Activated T-helper 1 cell treated with Interleukin-2 at 50 U/mL for 16 hours (primary cell): ENCODE measurements at places on chromosomes 2 and 18.

GRCh38 chr2:73294239-73294638, 891 bp upstream of the EGR4 start:
- DNase-seq, result no peak

- no peak for DNase-seq
Measured at GRCh38 chr2:167487728-167488127, 599.4 kb downstream of the XIRP2 start.

DNA sequence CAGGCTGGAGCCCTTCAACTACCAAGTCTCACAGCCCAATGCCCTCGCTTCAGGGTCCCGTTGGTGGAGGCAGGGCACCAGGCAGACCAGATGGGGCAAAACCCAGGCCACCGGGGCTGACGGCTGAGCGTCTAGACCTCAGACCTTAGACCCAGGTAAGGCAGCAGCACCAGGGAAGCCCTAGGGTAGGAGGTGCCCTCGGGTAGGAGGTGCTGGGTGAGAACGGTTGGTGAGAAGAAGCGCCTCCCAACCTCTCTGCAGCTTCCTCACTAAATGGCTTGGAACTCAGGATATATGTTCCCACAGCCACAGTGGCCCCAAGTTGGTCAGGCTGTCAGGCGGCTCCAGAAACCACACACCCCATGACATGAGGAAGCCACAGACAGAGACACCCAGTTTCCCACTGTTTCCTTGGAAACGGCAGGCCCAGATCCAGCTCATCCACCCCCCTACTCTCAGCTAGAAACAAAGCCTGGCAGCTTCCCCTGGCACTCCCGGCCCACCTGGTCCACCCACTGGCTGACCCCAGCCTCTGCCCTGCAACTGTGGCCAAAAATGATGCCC, 13.1 kb upstream of the MLPH start:
- DNase-seq, result no peak

GRCh38 chr2:207724113-207724512, 12.7 kb downstream of the CCNYL1 start:
- DNase-seq, result no peak

DNA sequence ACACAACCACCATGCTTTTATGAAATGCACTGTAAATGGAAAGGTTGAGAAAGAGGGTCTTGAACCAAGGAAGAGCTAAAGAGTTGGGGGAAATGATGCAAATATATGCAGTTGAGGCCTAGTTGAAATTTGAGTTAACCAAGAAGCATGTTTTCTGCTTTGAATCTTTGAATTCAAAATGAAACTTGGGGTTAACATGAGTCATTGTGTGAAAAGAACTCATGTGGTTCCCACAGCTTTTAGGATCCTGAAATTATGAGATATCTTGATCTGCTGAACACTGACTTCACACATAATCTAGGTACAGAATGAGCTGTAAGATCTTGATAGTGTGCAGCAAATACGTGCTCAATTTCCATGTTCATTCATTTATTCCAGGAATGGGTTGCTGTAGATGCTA, 422.9 kb upstream of the TRIB2 start:
- DNase-seq, result no peak

DNA sequence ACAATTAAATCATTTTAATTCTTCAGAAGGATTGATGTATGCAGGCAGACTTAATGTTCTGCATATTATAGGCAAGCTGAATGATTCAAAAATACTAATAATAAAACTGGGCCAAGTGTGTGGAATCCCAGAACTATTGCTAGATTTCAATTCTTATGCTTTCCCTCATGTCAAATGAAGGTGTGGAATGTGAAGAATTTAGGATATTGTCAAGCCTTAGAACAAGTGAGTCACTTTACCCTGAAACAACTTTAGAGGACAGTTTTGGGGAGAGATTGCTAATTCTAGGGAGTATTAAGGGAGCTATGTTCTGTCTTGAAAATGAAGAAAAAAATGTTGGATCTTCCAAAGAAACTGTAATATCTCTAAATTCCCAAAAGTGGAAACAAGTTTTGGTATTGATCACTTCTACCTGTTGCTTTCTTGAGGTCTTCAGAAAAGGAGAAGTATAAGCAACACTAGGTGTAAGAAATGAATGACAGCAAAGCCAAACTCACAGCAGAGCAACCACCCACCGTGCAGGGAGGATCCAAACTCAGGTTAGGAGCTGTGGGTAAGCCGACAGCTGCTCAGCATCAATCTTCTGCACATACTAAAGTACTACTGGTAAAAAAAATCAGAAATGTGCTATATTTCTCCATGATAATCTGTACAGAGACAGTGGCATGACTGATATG, 818.1 kb downstream of the SLC4A3 start:
- DNase-seq, result no peak

- no peak for DNase-seq
Measured at GRCh38 chr18:22459491-22459890, 41.8 kb upstream of the CTAGE1 start.

- DNase-seq, result no peak
Measured at GRCh38 chr2:165844216-165844615, 50.2 kb upstream of the GALNT3 start.

DNA sequence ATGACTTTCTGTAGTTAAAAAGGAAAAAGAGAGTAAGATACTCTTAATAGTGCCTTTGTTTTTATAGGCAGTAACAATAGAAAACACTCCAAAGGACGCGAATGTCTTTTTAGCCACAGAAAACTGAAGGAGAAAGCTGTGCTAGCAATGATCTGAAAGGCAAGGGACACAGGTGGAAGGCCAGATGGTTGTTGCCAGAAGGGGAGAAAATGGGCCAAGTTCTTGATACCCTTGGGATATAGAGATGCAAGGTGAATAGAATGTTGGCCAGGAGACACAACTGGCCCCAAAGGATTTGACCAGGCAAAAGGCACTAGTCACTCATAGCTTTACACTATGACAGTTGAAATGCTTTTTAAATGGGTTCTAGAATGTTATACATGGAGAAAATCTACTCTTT, 180.0 kb downstream of the NRXN1 start:
- no peak for DNase-seq

GRCh38 chr2:227592694-227593387, 5.9 kb upstream of the SCYGR2 start:
- DNase-seq, result no peak

DNA sequence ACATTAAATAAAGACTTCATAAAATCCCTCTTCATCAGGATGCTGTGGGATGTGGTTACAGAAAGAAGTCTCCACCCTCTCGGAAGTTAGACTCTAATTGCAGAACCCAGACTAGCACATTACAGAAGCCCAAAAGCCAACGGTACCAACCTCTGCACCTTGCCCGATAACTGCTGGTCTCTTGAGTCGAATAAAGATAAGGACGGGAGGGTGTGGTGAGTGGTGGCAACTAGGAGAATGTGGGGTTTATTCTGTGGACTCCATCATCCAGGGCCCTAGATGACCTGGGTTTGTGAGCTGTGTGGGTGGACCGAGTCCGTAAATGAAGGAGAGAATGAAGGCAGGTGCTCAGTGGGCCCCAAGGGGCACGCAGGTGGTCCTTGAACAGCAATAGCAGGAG, 462.8 kb upstream of the ID2 start:
- DNase-seq, result no peak

DNA sequence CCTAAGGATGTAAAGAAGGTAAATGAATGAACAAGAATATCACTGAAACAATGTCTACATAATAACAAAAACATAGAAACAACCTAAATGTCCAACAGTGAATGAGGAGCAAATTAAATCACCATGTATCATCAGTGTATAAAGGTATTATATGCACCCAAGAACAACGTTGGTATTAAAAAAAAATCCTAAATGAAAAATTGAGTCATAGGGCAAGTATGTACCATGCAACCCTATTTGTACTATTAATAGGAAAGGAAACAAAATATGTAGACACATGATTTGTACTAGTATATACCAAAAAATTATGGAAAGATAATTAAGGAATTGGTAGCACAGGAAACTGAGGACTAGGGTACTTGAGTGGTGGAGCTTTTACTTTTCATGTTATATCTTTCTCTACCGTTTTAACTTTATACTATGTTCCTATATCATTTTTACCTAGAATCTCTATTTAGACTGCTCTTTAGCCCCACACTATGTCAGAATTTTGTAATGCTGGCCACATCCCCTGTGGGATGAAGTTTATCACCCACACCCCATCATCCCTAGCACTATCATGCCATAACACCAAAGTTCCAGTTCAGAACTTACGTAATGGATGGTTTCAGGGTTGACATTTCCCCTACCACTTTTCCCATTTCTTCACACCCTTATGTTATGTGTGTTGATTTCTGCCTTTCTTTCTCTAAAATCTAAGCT, 25.6 kb downstream of the IKZF2 start:
- DNase-seq, result no peak
